Panc1 (cell line): ENCODE measurements at places on chromosomes 2 and 18.

DNA sequence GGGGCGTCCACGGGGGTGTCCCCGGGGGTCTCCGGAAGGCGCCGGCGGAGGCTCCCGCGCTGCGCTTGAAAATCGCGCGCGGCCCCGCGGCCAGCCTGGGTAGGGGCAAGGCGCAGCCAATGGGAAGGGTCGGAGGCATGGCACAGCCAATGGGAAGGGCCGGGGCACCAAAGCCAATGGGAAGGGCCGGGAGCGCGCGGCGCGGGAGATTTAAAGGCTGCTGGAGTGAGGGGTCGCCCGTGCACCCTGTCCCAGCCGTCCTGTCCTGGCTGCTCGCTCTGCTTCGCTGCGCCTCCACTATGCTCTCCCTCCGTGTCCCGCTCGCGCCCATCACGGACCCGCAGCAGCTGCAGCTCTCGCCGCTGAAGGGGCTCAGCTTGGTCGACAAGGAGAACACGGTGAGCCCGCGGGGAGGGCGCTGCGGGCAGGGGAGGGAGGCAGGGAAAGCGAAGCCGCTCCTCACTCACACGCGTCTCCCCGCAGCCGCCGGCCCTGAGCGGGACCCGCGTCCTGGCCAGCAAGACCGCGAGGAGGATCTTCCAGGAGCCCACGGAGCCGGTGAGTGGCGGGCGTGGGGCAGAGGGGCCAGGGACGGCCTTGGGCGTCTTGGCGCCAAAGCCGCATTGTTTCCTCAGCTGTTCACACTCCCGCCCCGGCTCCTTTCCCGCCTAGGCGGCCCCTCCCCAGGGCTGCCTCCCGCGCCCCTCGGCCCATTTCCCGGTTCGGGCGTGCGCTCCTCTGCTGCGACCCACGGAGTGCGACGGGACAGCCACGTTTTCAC lies at the start of gene RRM2:
Gene RRM2 (plus strand): TSS at position 240 of the 781 bp plus-strand sequence. CDS start 60 bp downstream, at position 300.
- peak within 1 kb of the TSS; percentile 100 for H3K27ac ChIP-seq
- no peaks in the 10 kb centered on the region for H3K27me3 ChIP-seq
- H3K36me3 ChIP-seq = peaks cover 20% of the 10 kb centered on the region
- H3K4me3 ChIP-seq = peak within 1 kb of the TSS; percentile 72
- H3K4me1 ChIP-seq = peaks cover 34% of the 10 kb centered on the region

DNA sequence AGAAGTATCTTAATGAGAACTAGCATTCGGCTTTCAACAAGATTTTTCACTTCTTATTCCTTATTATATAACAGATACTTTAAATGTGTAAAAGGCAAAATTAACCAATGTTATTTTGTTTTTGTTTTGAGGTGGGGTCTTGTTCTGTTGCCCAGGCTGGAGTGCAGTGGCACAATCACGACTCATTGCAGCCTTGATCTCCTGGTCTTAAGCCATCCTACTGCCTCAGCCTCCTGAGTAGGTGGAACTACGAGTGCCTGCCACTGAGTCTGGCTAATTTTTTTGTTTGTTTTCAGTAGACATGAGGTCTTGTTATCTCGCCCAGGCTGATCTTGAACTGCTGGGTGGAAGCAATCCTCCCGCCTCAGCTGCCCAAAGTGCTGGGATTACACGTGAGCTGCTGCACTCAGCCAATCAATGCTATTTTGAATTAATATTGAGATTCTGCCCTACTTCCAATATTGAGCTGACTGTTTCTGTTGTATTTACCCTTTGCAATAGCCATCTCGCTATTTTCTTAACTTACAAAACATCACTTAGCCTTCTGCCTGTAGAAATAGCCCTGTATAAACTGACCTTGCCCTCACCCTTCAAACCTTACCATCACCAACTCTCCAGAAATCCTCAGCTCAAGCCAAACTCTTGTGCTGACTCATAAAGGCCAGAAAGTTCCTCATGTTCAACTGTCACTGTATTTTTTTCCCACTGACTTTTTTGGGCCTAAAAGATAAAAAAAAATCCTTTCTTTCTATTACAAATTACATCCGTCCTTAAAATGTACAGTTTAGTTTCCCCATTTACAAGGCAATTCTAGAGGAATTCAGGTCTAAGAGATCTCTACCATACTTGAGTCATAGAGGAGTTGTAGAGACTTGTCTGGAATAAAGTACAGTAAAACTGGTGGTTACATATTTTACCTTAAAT lies 94.3 kb downstream of the OLA1 start:
- no peaks in the 10 kb centered on the region for H3K4me1 ChIP-seq
- H3K36me3 ChIP-seq = no peaks in the 10 kb centered on the region
- H3K27me3 ChIP-seq = no peaks in the 10 kb centered on the region
- H3K4me3 ChIP-seq = no peak overlapping the region
- H3K27ac ChIP-seq = no peak overlapping the region

DNA sequence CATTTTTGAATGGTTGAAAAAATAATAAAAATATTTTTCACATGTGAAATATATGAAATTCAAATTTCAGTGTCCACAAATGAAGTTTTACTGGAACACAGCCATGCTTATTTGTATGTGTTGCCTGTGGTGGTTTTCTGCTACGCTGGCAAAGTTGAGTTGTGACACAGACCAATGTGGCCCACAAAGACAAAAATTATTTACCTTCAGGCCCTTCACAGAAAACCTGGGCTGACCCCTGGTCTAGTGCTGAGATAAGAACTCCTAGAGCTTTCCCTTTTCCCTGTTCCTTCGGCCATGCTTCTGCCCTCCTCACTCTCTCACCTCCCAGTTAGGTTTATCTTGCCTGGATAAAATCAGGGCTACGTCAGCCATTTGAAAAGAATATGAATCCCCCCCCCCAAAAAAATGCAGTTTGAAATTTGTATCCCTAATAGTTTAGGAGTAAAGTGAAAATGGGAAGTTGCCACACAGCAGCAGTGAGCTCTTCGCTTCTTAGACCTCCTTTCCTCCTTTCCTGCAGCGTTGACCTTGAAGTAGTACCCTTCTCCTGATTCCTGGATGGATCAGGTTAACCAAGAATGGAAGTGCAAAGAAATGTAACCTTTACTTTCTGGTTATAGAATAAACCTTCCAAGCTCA lies 91.0 kb downstream of the LIMS1 start:
- no peaks in the 10 kb centered on the region for H3K27me3 ChIP-seq
- H3K27ac ChIP-seq = peak overlapping the region; percentile 78
- peaks cover 50% of the 10 kb centered on the region for H3K4me1 ChIP-seq
- DNase-seq = no peak

DNA sequence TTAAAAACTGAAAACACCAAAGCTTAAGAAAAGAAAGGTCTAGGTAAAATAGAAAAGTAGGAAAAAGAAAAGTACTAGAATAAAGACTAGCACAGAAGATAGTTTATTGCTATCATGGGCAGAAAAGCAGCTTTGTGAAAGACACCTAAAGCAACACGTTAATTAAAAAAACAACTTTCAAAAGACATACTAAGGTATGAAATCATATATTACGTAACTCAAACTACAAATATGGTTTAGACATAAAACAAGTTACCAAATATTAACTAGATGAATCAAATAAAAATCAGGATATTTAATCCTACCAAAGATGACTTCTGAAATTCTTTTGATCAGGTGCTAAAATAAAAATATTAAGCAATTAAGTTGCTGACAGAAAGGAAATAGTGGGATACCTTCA lies 30.3 kb downstream of the RTTN start:
- H3K27ac ChIP-seq = no peak overlapping the region
- no peaks in the 10 kb centered on the region for H3K27me3 ChIP-seq
- H3K36me3 ChIP-seq = no peaks in the 10 kb centered on the region
- H3K4me3 ChIP-seq = no peak overlapping the region

GRCh38 chr2:74548900-74549826 lies 4.6 kb downstream of the LOXL3 start:
- H3K27ac ChIP-seq = peak overlapping the region; percentile 80
- no peaks in the 10 kb centered on the region; the same call in 1 of the 2 replicates for H3K27me3 ChIP-seq
- peaks cover 23% of the 10 kb centered on the region for H3K4me1 ChIP-seq
- DNase-seq = no peak

- H3K27ac ChIP-seq = no peak overlapping the region
- no peaks in the 10 kb centered on the region for H3K27me3 ChIP-seq
- no peak for DNase-seq
Measured at GRCh38 chr18:48645427-48646002, 106.7 kb downstream of the CTIF start.
